Calu3 (cell line): ENCODE measurements at places on chromosomes 5 and 9. TPM values are rescaled to one million over a fixed set of nuclear protein-coding genes. Genes with fewer than 3 reads are reported as not detected.

DNA sequence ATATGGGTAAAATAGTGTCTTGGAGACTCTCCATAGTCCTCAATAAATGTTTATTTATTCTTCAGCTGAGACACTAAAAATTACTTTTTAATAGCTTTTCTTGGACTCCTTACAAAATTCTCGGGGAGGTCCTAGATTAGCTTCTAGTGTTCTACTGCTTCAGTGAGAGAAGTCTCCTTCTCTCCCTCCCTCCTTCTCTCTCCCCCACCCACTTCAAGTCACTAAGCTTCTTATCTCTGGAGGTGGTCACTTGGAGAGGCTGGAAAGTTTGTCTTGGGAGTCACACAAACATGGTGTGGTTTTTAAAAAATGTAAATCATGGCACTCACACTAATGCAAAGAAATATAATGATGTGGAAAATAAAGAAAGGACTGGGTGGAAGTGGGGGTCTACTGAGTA lies 64.1 kb downstream of the SEMA6A start:
- DNase-seq, result no peak
- no peaks in the 10 kb centered on the region for H3K27me3 ChIP-seq
- no peak overlapping the region for H3K27ac ChIP-seq
- no peak overlapping the region for H3K4me3 ChIP-seq
- H3K4me1 ChIP-seq, result peaks cover 28% of the 10 kb centered on the region
- H3K36me3 ChIP-seq, result peaks cover 6% of the 10 kb centered on the region

GRCh38 chr9:14924230-14925219 lies 14.3 kb upstream of the FREM1 start:
- H3K36me3 ChIP-seq, result no peaks in the 10 kb centered on the region
- H3K27ac ChIP-seq, result no peak overlapping the region
- no peaks in the 10 kb centered on the region for H3K4me1 ChIP-seq
- no peak for DNase-seq
- H3K4me3 ChIP-seq, result no peak overlapping the region
- peaks cover 19% of the 10 kb centered on the region for H3K27me3 ChIP-seq

DNA sequence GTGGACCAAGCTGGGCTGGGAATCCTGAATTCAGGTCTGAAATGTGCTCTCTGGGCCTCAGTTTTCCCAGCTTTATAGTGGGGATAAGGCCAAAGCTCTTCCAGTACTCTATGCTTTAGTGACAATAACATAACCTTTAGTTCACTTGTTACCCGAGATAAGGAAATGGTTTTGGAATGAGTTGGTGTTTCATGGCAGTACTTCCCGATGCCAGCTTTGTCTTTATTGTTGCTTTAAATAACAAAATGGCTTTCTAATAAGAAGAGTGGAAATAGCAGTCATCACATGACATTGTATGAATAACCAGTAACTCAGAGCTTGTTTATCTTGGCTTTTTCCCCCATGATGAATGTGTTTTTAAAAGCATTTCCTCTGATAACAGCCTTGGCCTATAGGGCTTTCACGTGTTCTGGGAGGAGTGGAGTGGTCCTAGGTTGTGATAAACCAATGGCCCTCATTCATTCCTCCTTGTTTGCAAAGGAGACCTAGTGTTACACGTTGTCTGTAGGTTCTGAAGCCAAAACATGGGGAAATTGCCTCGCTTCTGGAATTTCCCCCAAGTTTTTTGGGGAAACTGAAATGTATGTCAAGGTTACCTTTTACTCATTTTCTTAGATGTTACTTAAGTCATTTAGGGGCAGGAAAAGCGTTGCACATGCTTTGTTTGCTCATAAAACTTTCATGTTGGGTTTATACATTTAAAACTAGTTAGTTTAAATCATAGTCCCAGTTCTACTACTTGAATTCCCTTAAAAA lies 53.7 kb downstream of the ZNF618 start:
- no peaks in the 10 kb centered on the region for H3K36me3 ChIP-seq
- no peak for DNase-seq
- no peaks in the 10 kb centered on the region for H3K4me1 ChIP-seq
- no peaks in the 10 kb centered on the region for H3K27me3 ChIP-seq
- H3K4me3 ChIP-seq, result no peak overlapping the region

DNA sequence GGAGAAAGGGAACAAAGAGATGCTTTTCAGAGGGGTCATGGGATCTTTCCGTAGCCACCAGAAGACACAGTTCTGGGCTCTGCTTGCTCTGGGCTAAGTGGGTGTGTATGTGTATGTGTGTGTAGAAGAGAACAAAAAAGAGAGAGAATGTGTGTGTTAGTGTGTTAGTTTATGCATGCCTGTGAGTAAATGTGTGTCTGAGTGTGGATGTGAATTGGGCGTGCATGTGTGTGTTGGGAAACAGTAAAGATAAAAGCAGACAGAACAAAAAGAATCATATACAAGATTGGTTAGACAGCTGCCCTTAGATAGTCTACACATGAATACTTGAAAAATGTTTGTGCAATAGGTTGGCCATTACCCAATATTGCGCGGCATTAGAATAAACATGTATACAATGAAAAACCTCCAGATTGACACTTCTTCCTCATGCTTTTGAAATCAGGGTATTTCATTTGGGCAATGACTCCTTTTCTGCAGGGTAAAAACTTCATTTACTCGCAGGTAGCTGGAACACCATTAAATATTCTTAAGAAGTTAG lies 36.5 kb upstream of the HSPA9 start:
- no peak for DNase-seq
- peaks cover 5% of the 10 kb centered on the region for H3K36me3 ChIP-seq
- peaks cover 47% of the 10 kb centered on the region for H3K27me3 ChIP-seq
- peaks cover 15% of the 10 kb centered on the region for H3K4me1 ChIP-seq

PCDHA9 gene
- 0.59 and 0.66 TPM in 2 replicates for total RNA-seq

PRR7 gene
- total RNA-seq, result 25.2 and 27.6 TPM in 2 replicates

FAM221B gene
- not detected in 2 replicates for total RNA-seq
